ENCODE measurements at places on chromosomes 7 and 10.

DNA sequence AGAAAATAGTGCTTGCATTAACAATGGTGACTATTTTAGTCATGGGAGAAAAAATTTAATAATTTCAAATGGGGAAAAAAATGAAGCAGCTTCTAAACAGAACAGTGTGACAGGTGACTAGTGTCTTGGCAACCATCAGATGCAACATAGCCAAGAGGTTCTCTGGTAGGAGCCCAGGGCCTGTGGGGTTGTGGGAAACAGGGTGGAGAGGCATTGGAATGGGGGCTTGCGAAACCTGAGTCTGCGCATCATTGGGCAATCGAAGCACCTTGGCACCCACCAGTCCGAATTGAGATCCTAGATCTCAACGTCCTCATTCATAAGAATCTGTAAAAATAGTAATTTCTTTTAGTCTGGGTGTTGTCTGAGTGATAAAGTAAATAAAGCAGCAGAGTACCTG is 19.2 kb upstream of the PARD3 start:
- no peak for DNase-seq

DNA sequence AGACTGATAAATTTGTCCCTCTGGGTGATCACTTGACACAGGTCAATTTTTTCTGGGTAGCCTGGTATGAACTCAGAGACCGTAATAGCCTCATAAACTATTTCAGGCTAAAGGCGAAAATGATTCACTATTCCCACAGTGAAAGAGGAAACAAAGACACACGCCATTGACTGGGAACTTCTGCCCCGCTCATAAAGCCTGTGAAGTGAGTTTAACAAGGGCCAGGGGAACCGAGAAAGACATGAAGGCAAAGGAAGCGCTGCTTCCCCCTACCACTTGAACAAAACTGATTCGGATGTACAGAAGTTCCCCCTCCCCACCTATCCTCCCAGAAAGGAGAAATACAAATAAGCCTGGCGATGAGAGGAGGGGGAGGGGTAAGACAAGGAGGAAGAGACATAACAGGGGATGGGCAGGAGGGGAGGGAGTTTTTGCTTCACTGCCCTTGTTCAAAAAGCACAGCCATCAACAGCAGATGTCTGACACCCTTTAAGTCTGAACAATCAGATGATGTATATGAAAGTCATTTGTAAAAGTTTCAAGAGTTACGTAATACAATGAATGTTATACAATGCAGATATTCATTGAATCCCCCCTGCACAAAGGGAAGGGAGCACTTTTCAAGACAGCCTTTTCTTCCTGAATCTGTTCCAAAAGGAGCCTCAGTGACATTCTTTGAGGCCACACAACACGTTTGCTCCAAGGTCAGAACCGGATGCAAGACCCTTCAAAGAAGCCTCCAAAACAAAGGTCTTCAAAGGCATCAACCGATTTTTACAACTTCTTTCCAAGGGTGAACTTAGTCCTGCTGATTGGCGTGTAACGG is 734 bp downstream of the ABCB4 start:
- DNase-seq: peak; percentile 19

DNA sequence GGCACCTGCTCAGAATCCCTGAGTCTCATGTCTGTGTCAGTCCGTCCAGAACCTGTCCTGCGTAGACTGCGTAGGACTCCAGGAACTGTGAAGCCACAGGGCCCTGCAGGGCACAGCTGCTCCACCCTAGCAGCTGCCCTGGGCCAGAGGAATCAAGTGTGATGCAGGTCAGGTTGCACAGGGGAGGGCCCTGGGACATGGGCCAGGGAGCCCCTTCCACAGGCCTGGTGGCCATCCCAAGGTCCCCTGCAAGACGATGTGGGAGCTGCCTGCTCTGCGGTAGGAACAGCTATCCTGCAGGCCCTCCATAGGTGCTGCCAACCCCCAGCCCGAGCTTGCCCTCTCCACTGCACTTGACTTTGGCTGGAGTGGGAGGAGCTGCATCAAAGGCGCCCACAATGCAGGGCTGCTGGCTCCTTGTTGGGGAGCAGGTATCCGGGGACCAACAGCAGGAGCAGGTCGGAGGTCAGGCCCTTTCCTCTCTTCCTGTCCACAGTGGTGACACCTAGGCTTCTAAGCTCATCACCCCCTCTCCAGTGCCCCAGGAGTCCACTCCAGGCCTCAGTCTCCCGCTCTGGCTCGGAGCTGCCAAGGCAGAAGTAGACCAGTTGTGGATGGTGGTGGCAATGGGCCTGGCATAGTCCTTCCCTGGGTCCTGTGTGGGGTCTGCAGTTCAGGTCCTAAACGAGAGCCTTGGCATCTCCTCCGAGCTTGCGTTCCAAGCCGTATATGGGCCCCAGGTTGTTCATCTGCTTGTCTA is 149.1 kb downstream of the MAPK8 start:
- no peak for DNase-seq

DNA sequence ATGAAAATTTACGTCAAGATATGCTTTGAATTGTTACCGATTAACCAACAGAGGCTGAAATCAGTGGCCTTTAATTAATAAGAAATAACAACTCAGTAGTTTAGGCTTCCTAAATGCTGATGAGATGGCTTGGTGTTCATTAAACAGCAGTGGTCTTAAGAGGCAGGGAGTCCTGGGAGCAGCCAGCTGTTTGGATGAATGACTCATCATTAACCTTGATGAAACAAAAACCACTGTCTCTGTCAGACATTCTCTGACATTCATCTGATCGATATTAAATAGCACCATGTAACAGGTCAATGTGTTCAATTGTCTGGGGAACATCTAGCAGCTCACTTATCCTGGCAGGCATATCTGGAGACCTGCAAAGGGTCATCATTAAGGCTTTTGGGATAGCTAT is 234.2 kb upstream of the LRRN3 start:
- DNase-seq: no peak

DNA sequence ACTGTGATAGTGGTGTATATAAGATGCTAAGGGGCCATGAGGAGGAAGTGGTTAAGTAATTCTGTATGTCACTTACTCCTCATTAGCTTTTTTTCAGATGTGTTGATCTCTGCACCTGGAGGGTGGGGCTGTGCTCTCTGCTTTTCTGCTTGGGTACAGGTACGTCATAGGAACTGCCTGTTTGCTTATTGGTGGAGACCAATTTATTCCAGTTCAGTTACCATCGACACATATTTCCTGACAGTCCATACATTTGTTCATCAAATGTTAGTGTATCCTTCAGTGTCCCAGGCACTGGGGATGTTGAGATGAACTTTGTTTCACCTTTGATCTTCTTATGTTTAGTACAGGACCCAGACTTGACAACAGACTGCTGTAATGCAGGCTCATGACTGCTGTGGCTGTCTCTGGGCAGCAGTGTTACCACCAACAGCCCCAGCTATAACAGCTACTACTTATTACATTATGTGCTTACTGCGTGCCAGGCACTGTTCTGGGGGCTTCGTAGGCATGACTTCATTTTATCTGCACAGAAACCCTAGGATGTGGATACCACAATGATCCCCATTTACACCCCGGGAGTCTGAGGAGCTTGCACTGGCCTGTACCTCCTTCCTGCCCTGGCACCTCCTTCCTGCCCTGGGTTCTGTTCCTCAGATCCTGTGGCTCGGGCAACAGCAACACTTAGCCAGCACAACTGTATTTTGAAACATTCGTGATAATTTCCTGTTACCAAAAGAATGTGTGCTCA is 87.4 kb downstream of the BUB3 start:
- DNase-seq: no peak

GRCh38 chr10:91347529-91347928 is 62.6 kb upstream of the HECTD2 start:
- DNase-seq: no peak

DNA sequence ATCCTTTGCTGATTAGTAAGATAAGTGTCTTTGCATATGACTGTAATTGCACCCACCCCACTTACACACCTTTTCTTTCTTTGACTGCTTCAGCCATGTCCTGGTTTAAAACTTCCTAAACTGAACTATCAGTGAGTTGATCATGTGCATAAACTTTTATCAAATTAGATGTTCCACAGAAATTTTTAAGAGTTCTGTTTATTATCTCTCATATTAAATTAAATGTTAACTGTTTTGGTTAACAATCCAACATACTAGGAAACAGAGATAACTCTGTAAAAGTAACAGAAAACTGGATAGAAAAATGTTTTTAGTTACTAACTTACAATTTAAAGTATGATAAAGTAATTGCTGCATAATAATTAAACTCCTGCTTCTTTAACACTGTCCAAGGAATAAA is 959.6 kb upstream of the LRRN3 start:
- DNase-seq: no peak

GRCh38 chr10:130992802-130993523 is 318.6 kb downstream of the TCERG1L start:
- no peak for DNase-seq

DNA sequence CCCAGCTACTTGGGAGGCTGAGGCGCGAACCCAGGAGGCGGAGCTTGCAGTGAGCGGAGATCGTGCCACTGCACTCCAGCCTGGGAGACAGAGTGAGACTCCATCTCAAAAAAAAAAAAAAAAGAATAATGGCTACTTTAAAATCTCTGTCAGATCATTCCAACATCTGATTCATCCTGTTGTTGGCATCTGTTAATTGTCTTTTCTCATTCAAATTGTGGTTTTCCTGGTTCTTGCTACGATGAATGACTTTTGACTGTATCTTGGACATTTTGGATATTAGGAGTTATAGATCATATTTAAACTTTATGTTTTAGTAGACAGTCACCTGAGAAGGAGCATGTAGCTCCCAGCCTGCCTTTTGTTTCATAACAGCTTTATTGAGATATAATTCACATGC is 8.5 kb downstream of the TPST1 start:
- DNase-seq: no peak

All from HEK293T (cell line).